ENCODE measurements at places on chromosomes 2 and 18. TPM values are rescaled to one million over a fixed set of nuclear protein-coding genes. Genes with fewer than 3 reads are reported as not detected.

DNA sequence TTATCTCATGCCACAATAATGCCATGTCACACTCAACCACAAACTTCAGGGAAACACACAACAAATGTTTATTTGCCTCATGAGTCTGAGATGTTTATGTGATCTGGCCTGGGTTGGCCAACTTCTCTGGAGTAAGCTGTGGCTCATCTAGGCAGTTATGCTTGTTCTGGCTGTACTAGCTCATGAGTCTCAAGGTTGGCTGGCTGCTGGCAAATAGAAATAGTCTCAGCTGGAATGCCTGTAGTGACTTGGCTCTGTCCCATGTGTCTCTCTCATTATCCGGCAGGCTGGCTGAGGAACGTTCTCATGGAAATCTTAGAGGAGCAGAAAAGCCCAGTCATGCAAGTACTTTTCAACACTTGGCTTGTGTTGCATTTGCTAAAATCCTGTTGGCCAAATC lies 234.9 kb upstream of the CDH2 start:
- H3K27me3 ChIP-seq = no peaks in the 10 kb centered on the region
- no peak for DNase-seq
- H3K4me3 ChIP-seq = no peak overlapping the region
- H3K36me3 ChIP-seq = no peaks in the 10 kb centered on the region
- H3K4me1 ChIP-seq = no peaks in the 10 kb centered on the region
- no peak overlapping the region for H3K27ac ChIP-seq

LANCL1 gene
- total RNA-seq = 23.0 TPM

DNA sequence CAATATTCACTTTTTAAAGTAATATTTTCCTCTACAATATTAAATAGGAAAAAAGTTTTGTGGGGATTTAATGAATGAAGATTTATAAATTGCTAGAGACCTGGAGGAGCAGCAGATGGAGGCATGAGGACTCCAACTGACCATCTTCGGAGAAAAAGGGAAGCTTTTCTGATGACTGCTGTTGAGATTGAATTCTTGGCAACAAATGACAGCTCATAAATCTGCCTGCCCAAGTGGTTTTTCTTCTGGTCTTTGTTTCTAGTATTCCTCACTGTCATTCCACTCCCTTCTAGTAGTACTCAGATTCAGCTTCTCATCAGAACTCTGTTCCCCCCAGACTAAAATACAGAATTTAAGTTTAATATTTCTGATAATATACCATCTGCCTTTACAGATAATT lies 157.0 kb downstream of the EML6 start:
- no peaks in the 10 kb centered on the region for H3K27me3 ChIP-seq
- H3K4me1 ChIP-seq = no peaks in the 10 kb centered on the region
- H3K36me3 ChIP-seq = no peaks in the 10 kb centered on the region
- no peak for DNase-seq
- H3K4me3 ChIP-seq = no peak overlapping the region
- H3K27ac ChIP-seq = no peak overlapping the region

DNA sequence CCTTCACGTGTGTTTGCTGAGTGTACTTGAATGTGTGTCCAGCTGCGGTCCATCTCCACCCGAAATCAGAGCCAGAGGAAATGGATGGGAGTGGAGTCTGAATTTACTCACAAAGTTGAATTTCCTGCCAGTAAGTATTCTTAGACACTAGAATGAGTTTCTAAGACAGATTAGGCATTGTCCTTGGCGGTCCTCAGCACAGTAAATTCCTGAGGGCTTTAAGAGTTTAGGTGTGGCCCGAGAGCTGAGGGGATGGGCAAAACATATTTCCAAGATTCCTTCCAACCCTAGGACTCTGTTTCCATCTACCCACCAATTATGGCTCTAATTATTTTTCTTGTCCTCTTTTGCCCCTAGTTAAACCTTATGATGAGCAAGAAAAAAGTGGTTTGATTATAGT lies 90.3 kb upstream of the PHLPP1 start:
- no peaks in the 10 kb centered on the region for H3K27me3 ChIP-seq
- no peaks in the 10 kb centered on the region for H3K36me3 ChIP-seq
- no peak for DNase-seq
- no peak overlapping the region for H3K27ac ChIP-seq

GAREM1 gene
- total RNA-seq = not detected

DNA sequence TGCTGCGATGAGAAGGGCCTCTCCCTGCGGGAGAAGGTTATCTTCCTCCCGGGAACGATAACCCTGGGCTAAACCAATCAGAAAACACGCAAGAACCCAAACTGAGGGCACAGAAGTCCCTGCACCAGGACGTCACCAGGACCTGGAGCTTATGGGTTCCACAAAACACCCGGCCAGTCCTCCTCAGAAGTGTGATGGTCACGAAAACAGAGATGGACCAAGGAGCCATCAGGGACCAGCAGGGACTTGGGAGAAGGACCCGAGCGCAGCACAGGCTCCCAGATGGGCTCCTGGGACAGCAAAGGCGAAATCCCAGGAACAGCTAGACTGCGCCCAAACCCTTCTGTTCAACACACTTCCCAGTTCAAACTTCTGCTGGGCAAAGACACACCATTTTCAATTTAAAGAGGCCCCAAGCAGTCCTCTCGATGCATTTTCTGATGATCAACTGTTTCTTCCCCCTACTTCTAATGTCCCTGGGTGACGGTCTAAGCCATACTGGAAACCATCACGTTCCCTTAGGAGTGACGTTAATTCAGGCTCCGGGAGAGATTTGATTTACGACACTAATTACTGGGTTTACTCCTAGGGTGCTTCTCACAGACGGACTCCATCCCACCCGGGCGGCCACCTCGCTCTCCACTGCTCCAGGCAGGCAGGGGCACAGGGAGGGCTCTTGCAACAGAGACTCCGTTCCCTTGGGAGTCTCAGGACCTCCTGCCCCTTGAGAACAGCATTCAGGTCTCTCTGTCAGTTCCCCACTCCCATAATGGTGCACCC lies 29.2 kb downstream of the ZNF516 start:
- H3K27ac ChIP-seq = no peak overlapping the region
- no peaks in the 10 kb centered on the region for H3K27me3 ChIP-seq
- no peak for DNase-seq
- H3K4me3 ChIP-seq = no peak overlapping the region
- H3K36me3 ChIP-seq = no peaks in the 10 kb centered on the region
- no peaks in the 10 kb centered on the region for H3K4me1 ChIP-seq

IL1R1 gene
- total RNA-seq = 0.30 TPM

DNA sequence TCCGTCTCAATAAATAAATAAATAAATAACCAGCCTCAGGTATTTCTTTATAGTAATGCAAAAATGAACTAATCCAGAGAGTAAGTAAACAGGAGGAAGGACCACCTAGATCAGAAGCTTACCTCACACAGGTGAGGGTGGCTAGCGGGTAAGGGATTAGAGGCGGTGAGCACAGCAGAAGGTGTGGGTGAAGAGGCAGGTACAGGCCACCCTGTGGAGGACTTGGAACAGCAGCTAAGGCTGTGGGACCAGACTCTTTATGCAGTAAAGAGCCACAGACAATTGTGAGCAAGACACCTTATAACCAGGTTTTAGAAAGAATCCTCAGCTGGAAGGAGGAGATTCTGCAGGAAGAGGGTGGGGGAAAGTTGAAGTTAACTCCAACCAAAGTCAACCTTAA lies 34.2 kb upstream of the TTR start:
- DNase-seq = no peak
- H3K36me3 ChIP-seq = no peaks in the 10 kb centered on the region
- no peaks in the 10 kb centered on the region for H3K4me1 ChIP-seq
- H3K27me3 ChIP-seq = no peaks in the 10 kb centered on the region
- H3K27ac ChIP-seq = no peak overlapping the region

DNA sequence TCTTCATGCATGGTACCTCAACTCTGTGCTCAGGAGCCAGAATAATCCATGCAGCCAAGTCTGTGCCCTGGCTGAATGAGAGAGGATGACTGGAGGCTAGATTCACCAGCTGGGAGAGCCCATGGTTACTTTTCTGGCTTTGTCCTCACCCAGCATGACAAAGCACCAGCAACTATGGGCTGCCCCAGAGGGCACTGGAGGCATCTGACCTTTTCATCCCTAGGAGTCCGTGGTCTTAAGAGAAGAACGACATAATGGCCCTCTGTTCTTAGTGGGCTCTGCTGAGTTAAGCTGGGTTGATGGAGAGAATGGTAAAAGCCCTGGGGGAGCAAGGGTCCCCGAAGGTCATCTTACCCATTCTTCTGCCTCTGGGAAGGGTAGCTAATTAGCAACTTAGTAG lies 54.6 kb upstream of the TNP1 start:
- no peak for DNase-seq
- H3K36me3 ChIP-seq = no peaks in the 10 kb centered on the region
- no peak overlapping the region for H3K4me3 ChIP-seq
- no peak overlapping the region for H3K27ac ChIP-seq

Measured in naive thymus-derived CD4-positive, alpha-beta T cell (primary cell).